ENCODE measurements at places on chromosomes 7 and 10.

DNA sequence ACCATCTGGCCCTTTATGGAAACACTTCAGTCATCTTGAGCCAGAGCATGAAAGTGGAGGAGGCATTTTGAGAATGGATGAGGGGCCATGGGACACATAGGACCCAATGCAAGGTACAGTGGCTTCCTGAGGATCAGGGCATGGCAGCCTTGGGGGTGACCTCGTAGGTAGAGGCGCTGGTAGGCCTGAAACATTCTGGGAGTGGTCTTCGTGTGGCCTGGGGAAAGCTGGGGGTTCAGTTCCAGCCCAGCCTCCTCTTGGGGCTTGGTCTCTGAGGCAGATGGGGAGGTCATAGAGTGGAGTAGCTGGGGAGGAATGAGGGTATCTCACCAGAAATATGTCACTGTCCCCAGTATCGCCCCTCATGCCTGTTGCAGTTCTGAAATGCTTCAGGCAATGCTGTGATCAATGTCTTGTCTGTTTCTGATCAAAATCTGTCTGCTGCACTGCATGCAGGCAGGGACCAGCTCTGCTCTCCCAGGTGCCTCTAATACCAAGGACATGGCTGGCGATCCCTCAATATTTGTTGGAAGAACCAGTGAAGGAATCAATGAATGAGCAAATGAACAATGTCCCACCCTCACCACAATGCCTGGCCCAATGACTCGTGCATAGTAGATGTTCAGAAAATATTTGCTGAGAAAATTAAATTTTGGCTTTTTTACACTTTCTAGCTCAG lies 90.9 kb downstream of the CHST15 start:
- no peak for DNase-seq

DNA sequence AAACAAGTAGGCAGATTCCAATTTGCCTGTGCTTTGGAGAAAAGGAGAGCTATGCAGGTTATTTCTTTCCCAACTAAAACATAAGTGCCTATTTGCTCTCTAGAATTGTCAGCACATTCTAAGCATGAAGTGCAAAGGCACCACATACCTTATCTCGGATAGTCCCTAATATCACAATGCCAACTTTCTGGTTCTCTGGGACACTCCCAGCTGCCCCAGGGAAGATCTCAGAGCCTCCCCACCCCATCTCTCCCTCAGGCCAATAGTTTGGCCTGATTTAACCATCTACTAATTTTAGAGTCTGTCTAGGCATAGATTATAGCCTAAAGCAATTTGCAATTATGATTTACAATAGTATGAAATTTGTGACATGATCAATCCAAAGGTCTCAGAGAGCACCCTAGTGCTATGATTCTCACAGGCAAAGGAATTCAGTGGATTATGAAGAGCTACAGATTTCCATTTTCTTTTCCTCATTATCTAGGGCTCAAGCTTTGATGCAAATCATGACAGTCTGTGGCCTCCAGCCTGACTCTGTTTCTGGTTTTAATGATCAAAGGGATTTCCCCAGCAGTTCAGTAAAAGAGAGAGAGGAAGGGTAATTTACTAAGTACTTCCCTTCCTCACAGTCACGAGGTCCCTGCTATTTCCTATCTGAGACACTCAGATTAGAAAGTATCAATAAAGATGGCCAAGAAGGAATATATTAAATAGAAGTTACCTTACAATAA lies 29.0 kb upstream of the IL6 start:
- no peak for DNase-seq

- no peak for DNase-seq
Observed at GRCh38 chr10:98261436-98262277, 6.3 kb downstream of the LOXL4 start.

DNA sequence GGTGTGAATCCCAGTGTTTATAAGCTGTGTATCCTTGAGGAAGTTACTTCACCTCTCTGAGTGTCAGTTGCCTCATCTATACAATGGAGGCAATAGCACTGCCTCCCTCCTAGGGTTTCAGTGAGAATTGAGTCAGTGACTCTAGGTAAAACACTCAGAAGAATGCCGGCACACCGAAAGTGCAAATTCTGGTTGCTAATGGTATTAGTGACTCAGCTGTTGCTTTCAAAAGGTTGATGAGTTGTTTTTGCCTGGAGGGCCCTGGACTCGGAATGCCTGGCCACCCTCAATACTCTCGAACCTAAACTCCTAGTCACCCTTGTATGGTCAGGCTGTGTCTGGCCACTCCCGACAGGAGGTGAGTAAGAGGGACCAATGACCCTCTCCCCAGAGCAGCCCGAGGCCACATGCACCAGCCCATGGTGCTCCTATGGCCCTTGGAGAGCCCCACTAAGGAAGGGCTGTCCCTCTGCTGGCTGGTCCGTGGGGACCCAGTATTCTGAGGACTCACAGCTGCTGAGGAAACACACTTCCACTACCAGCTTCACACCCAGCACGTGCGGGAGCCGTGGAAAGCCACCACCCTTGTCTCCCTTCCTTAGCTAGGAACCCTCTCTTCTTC lies 60.2 kb downstream of the CALML3 start:
- no peak for DNase-seq

DNA sequence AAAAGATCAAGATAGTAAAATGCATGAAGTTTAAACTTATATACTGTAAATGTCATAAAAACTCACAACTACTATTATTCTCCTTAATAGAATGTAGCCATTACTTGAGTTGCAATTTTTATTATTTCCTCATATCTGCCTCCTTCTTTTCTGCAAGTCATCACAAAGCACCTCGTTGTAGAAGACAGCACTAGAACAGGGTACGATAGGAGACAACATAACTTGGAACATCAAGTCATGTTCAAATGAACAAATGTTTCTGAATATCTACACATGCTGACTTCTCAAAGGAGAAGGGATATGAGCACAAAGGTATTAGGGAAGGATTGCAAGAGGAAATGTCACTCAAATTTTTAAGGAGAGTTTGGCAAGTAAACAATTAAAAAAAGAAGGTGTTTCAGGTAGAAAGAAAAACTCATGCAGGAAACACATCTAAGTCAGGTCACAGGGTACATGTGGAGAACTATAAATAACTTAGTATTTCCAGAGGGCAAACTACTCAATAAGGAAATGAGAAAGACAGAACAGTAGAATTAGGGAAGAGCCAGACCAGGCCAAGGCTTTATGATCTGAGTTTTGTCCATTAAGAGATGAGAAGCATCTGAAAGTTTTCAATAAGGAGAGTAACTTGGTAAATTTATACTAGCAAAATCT lies 186.7 kb downstream of the CRPPA start:
- DNase-seq = no peak

DNA sequence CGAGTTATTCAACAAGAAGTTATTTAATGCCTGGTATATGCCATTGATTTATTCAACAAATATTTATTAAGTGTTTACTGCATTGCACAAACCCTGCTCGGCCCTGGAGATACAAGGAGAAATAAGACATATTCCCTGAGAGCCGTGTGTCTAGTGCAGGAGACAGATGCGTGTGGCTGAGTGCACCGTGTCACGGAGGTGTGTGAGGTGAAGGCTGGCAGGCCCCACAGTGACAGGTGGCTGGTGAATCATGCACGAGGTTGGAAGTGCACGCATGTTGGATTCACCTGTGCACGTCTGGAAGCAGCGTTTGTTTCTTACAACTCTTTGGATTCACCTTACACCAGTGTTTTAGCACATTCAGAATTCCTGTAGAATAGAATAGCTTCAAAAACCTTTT lies 136.6 kb upstream of the SHH start:
- DNase-seq = no peak

DNA sequence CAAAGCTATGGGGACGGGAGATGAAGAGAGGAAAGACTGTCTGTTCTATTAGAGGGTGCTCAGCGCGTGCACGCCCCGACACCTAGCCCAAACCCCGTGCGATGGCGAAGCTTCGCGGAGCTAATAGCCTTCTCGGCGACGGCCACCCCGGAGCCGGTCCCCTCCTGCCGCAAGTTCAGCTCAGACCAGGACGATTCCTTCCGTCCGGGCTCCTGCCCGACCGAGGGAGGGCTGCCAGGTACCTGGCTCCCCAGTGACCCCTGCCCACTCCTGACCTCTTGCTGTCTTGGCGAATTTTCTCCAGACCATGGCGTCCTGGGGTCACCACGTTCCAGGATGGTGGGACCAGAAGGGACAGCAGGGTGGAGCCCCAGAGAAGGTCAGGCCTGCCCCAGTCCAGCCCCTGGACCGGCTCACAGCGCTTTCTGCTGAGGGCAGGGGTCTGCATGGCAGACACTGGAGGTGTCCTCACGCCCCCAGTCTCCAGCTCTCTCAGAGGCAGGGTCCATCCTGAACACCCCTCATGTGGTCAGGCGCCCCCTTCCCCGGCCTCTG lies 36.7 kb downstream of the UNCX start:
- DNase-seq = no peak

DNA sequence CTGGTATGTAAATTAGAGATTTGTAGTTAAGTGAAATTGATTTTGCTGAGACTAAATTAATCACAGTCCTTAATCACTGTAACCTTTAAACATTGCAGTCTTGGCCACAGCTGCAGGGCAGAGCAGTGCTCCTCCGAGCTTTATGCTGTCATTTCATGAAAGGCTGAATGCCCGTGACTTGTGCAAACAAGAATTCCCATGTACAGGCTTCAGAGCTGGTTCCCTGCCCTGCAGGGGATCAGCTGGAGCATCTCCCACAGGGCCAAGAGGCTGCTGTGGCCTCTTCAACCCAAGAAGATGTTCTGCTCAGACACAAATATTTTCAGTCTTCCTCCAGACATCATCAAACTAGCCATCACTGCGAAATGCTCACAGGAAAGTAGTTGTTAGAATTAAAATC lies 419.1 kb downstream of the AUTS2 start:
- no peak for DNase-seq

DNA sequence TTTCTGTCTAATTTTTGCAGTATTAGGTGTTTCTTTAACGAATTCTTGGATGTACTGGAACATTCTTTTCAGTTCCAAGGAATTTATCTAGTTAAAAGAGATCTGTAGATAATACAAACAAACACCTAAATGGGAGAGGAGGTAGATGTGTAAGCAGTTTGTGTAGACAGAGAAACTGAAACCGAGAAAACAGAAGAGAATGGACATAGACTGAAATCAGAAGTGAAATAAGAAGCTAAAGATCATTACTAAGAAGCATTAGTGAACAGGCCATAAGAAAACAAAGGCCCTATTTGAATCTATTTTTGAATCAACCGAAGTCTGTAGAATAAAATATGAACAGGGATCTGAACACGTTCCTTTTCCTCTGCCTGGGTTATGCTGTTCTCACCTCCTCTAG lies 26.5 kb upstream of the TMEM229A start:
- DNase-seq = no peak

GRCh38 chr7:150613880-150614279 lies 18.3 kb downstream of the GIMAP6 start:
- no peak for DNase-seq

DNA sequence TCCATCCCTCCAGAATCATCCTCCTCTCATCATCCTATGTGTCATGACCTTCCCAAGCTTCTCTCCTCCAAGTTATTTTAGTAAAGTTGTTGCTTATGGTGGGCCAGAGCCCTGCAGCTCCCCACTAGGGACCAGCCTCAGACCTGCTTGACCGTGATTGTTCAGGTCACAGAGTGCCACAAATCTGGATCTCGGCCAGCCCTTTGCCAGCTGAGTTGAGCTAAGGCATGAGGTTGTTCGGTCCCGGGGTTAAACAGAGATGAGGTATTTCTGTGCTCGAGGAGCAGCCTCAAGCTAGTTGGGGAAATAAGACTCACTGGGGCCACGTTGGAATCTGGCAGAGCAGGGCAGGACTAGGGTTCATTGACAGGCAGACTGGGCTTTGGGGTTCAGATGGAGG lies 66.3 kb upstream of the PPIF start:
- DNase-seq = no peak

GRCh38 chr7:54917613-54918391 lies 101.0 kb upstream of the EGFR start:
- DNase-seq = no peak
